Stimulated activated naive B cell treated with anti-CD40 and anti-IgM and Interleukin-4, amounts not matched to agents 10 μg/mL and 1 μg/mL and 100 μg/mL, for 72 hours (primary cell): ENCODE measurements at places on chromosomes 11 and 22.

- no peak for DNase-seq
These were observed 48.5 kb upstream of the PRDM11 start for GRCh38 chr11:45097721-45098493.

DNA sequence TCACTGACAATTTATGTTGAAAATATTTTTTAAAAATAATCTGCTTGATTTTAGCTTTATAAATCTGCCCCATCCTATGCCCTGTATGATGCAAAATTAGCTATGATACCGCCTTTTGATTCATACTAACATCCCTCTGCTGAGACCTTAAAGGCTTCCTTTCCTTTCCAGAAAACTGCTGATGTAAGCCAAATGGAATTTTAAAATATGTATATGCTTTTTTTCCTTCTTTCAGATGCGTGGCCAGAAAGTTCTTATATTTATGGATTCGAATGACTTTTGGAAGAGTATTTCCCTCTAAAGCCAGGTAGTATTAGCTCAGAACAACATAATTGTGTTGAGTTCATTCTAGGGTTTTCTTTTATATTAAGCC lies 34.5 kb downstream of the SFI1 start:
- DNase-seq: no peak

- no peak for DNase-seq
These were observed 175.2 kb downstream of the MAML2 start for GRCh38 chr11:96167787-96168186.

GRCh38 chr11:1208144-1208393 lies 14.8 kb upstream of the MUC5B start:
- no peak for DNase-seq

- no peak for DNase-seq
These were observed 19.4 kb upstream of the PHOX2A start for GRCh38 chr11:72263361-72263760.
